ENCODE measurements at places on chromosomes 2 and 18.

- no peak for DNase-seq
Observed at GRCh38 chr18:9848170-9848879, 37.4 kb upstream of the TXNDC2 start.

- no peak for DNase-seq
Observed at GRCh38 chr2:106165029-106165428, 29.1 kb downstream of the UXS1 start.

DNA sequence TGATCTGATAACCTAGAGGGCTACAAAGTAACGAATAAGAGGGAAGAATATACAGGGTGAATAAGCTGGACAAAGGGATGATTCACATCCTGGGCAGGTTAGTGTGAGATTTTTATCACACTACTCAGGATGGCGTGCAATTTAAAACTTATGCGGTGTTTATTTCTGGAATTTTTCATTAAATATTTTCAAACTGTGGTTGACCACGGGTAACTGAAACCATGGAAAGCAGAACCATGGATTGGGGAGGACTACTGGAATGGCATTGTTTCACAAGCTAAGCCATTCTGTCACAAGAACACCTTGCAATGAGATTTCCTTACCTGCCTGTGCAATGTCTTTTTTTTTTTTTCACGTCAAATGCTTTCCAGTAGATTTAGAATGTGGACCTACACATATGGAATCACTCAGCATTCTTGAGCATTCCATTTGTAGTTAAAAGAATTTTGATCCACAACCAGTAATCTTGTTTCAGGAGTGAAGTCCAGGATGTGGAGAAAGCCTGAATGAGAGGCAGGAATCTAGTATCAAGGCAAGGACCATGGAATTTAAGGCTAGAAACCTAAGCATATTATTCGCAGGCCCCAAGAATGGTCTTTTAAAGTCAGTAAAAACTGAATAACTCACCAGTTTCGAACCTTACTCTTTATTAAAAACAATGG is 8.0 kb upstream of the CDK15 start:
- DNase-seq, result no peak

DNA sequence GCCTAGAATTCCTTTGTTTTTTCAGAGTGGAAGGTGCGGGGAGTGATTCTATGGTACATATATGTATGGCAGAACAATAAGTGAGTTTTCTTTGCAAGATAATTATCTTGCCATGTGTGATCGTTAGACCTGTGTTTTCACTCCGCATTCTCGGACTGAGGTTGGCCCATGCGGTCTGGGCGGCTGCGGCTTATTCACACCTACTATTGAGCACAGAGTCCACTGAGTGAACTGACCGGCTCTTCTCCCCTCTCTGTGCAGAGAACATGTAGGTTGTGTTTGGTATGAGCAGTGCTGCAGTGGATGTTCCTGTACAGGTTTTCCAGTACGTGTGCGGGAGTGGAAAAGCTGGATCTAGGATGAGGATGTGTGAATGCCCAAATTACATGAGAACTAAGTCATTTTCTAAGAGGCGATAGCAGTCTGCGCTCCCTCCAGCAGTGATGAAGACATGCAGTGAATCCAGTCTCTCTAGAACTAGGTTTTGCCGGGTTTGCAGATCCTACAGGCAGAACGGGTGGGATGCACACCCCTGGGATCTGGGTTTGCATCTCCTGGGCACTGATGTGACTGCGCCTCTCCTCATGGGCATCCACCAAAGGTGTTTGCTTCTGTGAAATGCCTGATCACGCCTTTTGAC is 27.1 kb downstream of the MTERF4 start:
- DNase-seq, result no peak

GRCh38 chr18:48607056-48607984 is 68.5 kb downstream of the CTIF start:
- DNase-seq, result no peak

- no peak for DNase-seq
Observed at GRCh38 chr18:23852236-23853045, 162.1 kb upstream of the TTC39C start.

DNA sequence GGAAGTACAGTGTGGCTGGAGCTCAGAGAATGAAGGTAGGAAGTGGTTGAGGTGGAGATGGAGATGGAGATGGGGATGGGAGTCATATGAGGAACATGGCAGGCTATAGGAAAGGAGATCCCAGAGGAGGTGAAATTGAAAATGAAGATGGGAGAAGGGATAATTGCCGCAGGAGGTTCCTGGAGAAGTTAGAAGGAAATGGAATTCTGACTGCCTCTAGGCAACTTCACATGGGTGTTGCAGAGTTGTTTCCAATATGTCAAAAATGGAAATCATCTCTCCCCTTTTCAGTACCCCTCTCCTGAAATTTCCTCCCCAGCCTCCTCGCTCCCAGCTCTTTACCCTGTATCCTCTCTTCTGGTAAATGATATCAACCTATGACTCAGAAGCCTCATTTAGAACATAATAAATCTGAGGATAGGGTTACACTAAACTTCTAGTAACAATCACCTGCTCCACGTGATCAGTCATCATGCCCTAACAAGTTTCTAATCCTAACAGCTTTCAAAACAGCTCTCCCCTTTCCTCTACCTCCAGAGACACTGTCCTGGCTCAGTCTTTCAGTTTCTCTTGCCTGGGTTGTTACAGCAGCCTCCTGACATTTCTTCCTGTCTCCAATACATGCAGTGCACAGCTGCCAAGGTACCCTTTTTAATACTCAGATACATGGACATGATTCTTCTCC is 201.9 kb upstream of the RBMS1 start:
- no peak for DNase-seq

DNA sequence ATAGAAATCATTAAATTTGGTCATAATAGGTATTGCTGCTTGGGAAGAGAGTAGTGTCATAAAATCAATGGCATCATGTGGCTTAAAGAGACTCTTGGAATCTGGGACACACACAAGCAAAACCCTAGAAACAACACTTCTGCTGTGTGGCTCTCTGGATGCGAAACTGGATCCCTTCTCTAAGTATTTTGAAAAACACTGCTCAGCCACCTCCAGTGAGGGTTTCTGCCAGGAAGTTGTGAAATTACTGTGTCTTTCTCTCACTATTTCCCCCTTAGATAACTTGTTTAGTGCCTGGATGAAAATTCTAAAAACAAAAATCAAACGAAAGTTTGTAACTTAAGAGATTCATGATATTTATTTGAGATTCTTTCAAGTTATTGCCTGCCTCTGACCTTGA is 163.8 kb downstream of the RHBDD1 start:
- no peak for DNase-seq

- peak; percentile 51 for DNase-seq
Observed at GRCh38 chr2:202695166-202695565, 60.4 kb downstream of the FAM117B start.

GRCh38 chr2:130183512-130184373 is 1.7 kb downstream of the MZT2B start:
- DNase-seq, result no peak

- DNase-seq, result no peak
Observed at GRCh38 chr2:3033315-3033714, 344.3 kb downstream of the EIPR1 start.

DNA sequence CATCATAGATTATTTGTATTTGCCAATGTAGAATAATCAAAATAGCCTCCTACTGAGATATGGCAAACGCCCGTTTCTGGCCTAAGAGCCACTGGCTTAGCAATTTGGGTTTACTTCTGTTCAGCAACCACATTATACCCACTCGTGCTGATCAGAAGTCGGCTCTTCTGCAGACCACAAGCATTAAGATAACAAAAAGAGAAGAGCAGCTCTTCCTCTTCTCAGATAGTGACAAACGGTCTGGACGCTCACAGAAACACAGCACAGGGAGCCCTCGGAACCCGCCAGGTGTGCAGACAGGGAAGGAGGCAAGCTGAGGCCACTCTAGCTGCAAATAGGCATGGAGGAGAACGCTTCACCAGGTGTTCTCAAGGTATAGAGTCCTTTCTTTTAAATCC is 164.0 kb downstream of the HDAC4 start:
- no peak for DNase-seq

DNA sequence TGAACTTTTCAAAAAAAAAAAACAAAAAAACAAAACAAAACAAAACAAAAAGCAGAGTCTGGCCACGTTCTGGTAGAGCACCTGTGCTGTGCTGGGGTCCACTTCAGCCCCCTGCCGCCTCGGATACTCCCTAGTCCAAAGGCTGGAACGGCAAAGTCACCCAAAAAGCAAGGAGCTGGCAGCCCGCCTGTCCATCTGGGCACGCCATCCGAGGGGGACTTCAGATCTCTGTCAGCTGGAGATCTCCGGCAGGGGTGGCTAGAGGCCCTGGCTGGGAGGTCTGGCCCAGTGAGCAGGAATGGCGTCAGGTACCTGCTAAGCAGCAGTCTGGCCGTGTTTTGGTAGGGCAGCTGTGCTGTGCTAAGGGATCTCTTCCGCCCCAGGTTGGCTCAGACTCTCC is 152.3 kb upstream of the ZNF516 start:
- no peak for DNase-seq

GRCh38 chr2:176178038-176178756 is 10.3 kb upstream of the HOXD1 start:
- no peak for DNase-seq

GRCh38 chr2:129623783-129624182 is 355.7 kb upstream of the RAB6C start:
- no peak for DNase-seq

- no peak for DNase-seq
Observed at GRCh38 chr18:51448949-51449348, 251.5 kb upstream of the MEX3C start.

GRCh38 chr18:70019136-70019535 is 71.5 kb upstream of the CD226 start:
- no peak for DNase-seq

DNA sequence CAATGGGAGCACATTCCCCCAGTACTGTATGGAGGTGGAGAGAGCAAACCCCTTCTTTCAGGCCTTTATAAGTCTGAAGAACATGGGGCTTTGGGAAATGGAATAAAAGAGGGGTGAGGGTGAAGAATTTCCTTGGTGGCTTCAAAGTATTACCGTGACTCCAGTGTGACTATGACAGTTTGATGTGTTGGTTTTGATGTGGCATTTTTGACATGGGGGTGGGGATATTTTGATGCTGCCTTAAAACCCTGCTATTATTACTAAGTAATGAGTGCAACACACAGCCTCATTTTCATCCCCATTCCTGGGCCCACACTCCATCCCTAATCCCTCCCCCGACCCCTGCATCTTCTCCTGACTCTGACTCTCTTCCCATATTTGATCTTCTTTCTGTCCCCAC is 23.6 kb downstream of the QPCT start:
- no peak for DNase-seq

DNA sequence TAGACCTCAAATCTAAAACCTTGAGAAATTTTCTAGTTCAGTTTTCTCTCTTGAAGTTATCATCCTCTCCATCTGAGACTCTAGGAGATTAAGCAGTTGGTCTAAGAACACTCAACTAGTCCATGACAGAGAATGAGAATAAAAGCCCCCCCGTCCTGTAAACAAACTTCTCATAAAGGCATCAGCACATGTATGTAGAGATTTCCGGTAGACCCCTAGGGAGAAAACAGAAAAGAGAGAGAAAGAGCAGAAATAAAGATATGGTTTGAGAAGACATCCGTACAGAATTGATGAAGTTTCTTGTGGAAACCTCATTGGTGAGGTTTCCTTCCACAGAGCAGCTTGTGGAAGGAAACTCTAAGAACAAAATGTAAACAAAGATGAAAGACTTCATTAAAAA is 3.2 kb upstream of the GPR155 start:
- no peak for DNase-seq
